ENCODE measurements at places on chromosomes 11 and 22. TPM values are rescaled to one million over a fixed set of nuclear protein-coding genes. Genes with fewer than 3 reads are reported as not detected.

The HEPN1 gene
- not detected for polyA plus RNA-seq

The DUSP18 gene
- 7.9 TPM for polyA plus RNA-seq

The SLN gene
- polyA plus RNA-seq = 0.49 TPM

The LDHAL6A gene
- polyA plus RNA-seq = not detected

The TSPAN32 gene
- 6.1 TPM for polyA plus RNA-seq

The RASGRP2 gene
- 46.4 TPM for polyA plus RNA-seq

The TEX12 gene
- polyA plus RNA-seq = 0.09 TPM

The MEI1 gene
- polyA plus RNA-seq = 5.7 TPM

All from lung (tissue), 17 donors.